ENCODE measurements at places on chromosomes 12 and 14.

DNA sequence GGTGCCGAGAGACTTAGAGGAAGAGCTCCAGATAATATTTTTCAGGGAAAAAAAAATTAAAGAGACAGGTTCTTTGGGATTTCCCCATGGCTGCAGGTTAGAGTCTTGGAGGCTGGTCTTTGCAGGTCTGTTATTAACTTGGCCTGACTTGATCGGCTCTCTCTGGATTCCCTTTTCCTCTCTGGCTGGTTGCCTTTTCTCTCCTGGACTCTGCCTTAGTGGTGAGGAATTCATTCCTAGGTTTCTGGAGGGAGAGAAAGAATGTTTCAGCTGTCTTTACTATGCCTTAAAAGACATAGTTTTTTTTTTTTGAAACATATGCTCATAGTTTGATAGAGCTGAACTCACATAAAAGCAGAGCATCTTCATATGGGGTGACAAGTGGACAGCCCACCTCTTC lies 336.3 kb downstream of the BMP4 start:
- DNase-seq = no peak

- no peak for DNase-seq
Observed at GRCh38 chr12:41981013-41981412, 163.7 kb downstream of the GXYLT1 start.

DNA sequence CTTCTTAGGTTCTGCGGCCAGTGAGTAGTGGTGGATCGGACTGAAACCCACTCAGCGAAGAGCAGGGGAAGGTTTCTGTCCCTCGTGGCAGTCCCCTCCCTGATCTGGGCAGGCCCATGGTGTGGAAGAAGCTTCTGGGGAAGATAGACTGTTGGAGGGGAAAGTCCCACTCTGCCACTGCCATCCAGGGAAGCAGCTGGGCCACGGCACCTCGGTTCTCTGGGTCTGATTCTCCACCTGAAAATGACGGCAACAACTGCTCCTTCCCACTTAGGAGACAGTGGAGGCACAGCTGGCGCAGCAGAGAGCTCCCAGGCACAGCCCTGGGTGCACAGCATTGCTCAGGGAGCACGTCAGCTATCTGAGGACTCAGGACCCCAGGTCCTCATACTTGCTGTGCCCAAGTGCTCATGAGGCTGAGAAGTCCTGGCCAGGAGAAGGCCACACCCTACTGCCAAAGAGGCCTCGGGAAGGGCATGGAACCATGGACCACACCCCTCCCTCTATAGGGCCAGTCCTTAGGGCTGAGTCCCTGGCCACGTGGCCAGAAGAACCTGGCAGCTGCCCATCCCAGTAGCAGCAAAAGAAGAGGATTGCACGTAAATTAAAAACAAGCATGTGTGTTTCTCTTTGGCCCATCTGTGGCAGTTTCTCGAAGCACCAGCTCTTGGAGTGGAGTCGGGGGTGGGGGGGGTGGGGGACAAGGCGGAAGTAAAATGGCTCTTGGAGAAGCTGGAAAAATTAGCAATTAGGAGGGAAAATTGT lies 85.3 kb upstream of the BCL11B start:
- no peak for DNase-seq

DNA sequence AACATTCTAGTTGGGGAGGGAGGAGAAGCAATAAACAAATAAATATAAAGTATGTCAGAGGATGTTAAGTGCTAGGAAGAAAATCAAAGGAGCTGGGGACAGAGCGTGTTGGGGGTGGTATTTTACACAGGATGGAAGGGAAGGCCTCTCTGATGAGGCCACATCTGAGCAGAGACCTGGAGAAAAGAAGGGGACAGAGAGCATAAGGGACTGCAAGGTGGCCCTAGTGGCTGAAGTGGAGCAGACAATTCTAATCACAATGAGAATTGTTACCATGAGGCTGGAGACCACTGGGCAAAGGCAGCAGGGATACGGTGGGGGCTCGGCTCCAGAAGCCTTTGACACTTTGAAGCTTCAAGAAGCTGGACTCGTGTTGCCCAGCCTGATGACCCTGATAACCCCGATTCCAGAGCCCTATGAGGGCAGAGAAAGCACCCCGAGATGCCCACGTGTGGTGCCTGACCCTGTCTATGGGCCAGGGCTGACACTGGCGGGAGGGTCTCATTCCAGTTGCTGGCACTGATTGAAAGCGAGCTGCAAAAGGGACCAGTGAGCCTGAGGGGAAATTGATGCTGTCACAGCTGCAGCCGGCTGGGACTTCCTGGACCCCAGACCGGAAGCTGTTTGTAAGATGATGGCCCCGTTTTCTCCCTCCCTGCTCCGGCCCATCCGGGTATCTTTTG lies 169.1 kb downstream of the RBM19 start:
- DNase-seq = no peak

DNA sequence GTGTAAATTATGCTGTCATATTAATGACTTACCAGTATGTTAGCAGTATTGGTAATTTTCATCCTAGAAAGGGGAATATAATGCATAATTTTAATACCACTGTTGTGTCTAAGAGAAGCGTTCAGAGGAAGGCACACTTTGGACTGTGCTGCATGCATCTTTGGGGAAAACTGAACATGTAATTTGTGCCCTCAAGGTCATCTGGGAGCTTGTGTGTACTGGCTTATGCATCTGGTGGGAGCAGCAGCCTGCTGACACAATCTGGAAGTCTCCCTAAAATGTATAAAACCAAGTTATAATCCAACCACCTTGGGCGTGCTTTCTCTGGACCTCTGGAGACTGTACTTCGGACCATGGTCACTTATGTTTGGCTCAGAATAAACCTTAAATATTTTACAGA lies 14.1 kb downstream of the FGD4 start:
- DNase-seq = no peak

Measured in T follicular helper cell (primary cell).